Activated CD4-positive, alpha-beta T cell treated with anti-CD3 and anti-CD28 coated beads, Interleukin-2, amount 10 ng/mL, durations not matched to agents 7 days and 5 days (primary cell): ENCODE measurements at places on chromosomes 13 and 19.

- no peak for DNase-seq
These were observed 299.6 kb downstream of the TDRD3 start for GRCh38 chr13:60696602-60697001.

DNA sequence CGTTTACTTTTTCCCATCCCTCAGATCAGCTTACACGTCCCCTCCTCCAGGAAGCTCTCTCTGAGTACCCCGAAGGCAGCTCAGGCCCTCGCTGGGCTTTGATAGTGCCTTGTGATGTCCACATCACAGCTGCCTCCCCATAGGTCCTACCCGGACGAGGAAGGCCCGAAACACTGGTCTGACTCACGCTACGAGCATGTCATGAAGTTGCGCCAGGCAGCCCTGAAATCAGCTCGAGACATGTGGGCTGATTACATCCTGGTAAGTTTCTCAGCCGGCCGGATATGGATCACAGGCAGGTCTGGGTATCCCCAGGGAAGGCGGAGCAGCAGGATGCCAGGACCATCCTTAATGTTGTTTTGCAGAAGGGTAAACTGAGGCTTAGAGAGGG, 4.8 kb downstream of the COLGALT1 start:
- DNase-seq, result no peak

GRCh38 chr13:47678201-47678968, 322.7 kb downstream of the SUCLA2 start:
- no peak for DNase-seq

DNA sequence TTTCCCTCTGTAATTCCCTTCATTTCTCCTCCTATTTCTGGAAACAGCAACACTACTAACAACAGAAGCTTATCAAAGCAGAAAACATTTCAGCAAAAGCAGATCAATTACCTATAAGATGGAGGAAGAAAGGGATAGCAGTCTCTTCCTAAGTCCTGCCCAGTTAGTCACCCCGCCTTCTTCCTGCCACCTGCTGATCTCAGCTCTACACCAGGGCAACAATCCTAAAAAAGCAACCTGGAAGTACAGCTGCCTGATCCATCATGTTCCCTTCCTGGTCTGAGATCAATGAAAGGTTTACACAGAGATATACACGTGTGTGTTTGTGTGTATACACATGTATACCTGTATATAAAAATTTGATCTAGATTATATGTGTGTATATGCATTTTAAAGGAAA, 59.4 kb downstream of the TSC22D1 start:
- no peak for DNase-seq

DNA sequence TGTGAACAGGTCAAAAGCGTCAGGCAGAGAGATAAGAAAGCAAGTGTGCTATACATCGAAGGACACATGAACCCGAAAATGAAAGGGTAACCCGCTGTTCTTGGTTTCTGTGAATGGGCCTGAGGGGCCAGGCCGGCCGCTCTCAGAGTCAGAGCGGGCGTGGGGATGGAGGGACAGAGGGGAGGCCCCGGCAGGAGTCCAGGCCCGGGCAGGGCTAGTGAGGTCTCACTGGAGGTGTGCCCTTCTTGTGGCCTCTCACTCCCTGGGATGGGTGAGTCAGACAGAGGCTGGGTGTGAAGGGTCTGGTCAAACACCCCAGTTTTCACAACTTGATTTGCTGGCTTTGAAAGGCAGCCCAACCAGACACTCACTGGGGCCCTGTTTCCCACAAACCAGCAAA, 17.4 kb upstream of the NDUFS7 start:
- DNase-seq, result no peak

GRCh38 chr19:46297700-46298478, 1.0 kb downstream of the HIF3A start:
- no peak for DNase-seq

DNA sequence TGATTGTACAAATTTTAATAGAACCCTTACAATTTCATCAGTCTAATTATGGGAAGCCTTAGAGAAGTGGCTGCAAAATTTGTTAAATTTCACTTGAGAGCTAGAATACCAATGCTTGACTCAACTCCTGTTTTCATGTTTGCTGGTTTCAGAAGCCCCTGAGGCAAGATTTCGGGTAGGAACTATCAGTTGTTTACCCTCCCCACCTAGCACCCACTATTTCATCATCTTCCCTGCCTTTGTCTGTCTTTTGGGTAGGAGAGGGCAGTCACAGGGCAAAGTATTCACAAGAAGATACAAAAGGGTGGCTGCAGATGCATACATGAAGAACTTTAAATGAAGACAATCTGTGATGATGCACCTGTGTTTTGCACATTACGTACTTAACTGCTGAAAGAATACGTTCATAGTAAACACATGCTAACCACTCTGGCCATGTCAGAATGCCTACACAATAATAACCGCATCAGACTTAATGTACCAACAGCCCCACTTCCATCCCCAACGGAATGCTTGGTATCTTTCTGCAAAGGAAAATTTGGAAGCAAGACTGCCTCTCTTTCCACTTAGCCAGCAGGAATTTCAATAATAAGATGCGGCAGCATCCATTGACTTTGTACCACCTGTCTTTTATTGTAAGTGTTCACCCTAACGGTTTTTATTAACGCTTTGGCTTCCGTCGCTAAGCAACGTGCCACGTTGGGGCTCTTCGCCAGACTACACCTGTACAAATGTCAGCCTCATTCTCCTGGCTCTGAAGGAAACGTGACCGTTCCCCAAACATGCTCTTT, 30.4 kb downstream of the TPT1 start:
- DNase-seq, result no peak

- DNase-seq, result no peak
These were observed 27.2 kb downstream of the WASF3 start for GRCh38 chr13:26584713-26585112.

GRCh38 chr13:40895227-40896184, 106.1 kb downstream of the SLC25A15 start:
- no peak for DNase-seq
